Stimulated activated CD4-positive, alpha-beta T cell treated with anti-CD3 and anti-CD28 coated beads, Interleukin-15, amount 100 ng/mL, for 1 hour (primary cell): ENCODE measurements at places on chromosomes 1 and 21.

DNA sequence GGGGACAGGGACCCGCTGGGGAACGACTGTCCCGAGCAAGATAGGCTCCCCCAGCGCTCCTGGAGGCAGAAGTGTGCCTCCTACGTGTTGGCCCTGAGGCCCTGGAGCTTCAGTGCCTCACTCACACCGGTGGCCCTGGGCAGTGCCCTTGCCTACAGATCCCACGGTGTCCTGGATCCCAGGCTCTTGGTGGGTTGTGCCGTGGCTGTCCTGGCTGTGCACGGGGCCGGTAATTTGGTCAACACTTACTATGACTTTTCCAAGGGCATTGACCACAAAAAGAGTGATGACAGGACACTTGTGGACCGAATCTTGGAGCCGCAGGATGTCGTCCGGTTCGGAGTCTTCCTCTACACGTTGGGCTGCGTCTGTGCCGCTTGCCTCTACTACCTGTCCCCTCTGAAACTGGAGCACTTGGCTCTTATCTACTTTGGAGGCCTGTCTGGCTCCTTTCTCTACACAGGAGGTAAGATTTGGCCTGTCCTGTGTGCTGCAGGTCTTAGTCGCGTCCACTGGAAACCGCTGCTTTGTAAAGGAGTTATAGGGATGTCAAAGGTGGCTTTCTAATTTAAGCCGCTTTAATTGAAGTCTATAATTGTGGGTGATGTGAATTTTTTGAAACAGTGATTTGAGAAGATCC lies 717 bp downstream of the UBIAD1 start:
- no peak for DNase-seq

GRCh38 chr1:186790101-186790500 lies 38.6 kb upstream of the PLA2G4A start:
- no peak for DNase-seq

DNA sequence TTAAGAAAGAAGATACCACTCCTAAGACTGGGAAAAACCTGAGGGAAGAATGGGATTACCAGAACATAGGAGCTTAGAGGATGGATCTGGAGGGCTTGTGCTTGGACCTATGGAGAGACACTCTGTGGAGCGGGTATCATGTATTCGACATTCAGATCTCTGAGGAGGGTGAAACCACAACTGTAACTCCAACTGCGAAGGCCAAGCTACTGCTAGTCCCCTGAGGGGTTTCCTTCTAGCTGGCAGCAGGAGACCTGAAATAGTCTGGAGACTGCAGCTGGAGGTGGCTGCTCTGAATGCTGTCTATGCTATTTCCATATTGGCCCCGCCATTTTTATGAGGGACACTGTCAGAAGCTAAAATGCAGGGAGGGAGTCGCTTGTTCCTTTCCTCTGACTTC lies 462.3 kb downstream of the PTPRC start:
- DNase-seq: no peak

DNA sequence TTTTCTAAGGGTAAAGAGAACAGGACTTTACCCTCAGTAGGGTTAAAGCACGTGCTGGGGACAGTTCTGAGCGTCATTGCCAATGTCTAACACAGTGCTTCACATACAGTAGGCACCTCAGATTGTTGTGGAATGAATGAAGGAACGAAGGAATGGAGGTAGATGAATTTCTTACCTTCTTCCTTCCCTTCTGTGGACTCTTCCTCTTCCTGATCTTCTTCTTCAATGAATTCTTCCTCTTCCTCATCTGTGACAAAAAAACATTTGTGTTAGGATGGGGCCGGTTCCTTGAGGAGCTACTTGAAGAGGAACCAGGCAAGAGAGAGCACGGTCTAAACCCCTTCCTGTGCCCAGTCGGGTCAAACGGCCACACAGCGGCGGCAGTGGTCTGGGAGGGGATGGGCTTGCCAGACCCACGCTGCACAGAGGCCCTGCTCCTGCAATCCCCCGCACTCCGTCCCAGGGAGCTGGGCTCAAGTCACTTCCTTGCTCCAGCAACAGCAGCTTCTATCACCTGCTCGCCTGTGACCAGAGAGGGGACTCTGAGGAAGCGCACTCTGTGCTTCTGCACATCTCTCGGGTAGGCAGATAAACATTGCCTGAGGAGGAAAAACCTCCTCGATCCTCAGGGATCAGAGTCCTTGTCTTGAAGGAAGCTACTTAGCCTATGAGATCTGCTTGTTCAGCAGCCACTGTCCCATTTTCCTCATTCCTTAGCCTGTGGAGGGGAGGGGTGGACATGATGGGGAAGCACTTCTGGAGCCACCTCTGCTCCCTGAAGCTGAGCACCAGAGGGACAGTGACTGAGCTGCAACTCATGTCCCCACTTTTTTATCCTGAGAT lies 8.0 kb upstream of the SLC30A2 start:
- DNase-seq: no peak

- no peak for DNase-seq
Measured at GRCh38 chr1:248810727-248811513, 14.8 kb downstream of the SH3BP5L start.

DNA sequence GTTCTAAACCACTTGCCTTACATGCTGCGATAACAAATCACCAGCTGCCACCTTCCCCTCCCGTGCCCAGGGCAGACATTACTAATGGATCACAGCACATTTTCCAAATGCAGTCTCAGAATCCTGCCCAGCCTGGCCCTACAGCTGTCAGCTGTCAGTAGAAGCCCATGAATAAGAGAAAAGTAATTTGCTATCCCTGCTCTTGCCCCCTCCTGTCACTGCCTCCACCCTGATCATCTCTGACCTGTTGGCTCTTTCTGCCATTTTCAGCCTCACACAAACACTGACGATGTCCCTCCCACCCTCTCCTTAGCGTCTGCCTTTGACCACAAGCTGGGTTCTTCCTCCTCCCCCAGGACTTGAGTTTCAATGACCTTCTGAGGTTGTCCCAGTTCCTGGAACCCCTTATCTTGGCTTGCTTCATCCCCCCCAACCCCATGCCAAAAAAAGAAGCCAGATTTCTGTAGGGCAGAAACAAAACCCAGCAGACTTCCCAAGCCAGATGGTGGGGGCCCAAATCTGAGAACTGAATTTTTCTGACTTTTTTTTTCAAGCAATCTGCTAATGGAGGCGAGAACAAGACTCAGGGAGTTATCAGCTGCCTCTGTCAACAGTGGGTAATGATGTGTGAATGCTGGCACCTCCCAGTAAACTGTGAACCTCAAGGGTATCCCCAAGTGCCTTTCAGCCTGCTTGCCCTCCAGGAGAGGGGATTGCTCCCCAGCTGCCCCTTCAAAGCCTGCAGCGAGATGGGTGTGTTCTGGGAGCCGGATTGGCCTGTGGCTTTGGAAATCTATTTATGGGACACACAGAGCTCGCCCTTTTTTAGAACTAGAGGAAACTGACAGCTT lies 216.5 kb upstream of the VAMP3 start:
- DNase-seq: no peak

DNA sequence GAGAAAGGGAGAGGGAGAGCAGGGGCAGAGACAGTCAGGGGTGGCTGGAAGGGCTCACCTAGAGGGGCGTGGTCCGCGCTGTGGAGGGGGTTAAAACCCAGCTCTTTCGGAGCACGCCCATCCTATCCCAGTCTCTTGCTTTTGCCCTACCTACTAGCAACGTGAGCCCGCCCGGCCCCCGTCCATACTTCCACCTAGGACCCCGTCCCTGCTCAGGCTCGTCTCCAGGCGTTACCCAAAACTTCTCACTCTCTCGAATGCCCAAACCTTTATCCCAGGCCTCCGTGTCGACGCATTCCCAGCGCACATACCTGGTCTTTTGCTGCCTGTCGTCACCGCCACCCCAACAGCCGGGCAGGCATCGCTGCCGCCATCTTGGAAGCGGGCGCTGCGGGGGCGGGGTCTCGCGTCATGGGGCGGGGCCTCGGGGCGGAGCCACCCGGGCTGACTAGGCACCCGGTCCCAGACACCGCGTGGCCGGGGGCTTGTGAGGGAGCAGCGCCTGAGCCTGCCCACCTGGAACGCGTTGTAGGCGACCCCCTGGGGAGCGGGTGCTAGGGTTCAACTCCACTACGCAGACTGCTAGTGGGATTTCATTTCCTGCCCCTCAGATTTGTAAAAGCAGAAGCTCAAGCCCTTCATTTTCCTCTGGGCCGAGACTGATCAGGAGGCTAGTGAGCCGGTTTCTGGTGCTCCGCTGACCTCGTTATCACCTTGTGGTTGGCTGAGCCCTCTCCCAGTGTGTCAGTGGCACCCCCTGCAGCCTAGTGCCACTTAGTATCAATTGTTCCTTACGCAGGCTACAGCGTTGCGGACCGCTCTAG lies at the start of gene B4GALT3:
B4GALT3 (minus strand) TSS at position 396 of the 824 bp plus-strand sequence. CDS start 1,447 bp downstream, outside the sequence.
- peak; percentile 92 for DNase-seq

DNA sequence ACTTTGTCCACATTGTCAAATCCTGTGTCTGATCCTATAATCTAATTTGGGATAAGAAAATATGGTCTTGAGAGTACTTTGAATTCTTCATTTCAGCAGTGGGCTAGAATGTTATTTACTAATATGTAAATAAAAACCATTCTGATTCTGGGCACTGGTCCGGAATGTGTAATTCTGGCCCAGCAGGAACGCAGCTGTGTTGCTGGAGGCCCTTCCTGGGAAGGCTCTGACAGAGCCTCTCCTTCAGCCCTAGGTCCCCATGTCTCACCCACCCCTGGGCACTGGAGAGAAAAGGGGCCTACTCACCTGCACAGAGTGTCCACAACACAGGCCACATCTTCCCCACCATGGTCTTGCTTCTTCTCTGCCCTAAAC lies 251 bp downstream of the GPA33 start:
- no peak for DNase-seq

DNA sequence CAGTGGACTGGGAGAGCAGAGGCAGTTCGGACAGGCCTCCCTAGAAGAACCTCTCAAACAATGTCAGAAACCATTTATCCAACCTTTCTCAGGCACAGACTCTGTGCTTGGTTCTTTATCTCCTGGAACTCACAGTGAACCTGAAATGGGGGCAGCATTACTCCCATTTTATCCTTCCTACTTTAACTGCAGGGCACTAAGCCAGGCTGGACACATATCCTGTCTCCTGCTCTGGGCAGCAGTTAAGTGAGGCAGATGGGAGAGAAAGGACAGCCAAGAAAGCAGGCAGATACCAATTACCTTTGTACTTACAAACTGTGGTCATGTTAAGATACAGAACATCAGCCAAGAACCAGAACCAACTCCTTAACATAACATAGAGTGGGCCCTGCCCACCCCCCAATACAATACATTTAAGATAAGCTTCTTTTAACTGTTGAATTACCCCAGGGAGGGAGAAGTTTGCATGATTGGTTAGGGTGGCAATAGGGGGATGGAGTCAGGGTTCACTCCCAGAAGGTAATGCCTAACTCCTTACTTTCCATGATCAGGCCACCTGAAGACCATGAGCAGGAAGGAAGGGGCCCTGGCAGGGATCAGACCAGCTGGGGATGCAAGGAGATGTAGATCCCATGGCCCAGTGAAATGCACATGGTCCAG lies 10.9 kb downstream of the KDF1 start:
- DNase-seq: no peak

GRCh38 chr1:80023358-80023757 lies 1016.8 kb upstream of the ADGRL4 start:
- no peak for DNase-seq

DNA sequence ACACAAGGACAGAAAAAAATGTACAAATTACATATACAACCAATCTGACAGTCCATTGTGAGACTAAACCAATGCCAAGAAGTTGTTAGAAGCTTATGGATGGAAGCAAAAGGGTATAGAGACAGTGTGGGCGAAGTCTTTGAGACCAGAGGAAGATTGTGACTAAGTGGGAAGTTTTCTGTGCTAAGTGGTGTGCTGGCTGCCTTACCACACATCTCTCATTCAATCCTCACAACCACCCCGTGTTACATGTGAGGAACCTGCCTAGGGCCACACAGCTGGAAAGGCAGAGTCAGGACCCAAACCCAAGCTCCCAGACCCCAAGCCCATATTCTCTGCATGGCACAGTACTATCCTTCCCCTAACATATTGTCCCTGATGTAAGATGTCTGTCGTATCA lies 53.5 kb upstream of the DUSP10 start:
- DNase-seq: no peak
